ENCODE measurements at places on chromosomes 5 and 9.
A peak's percentile ranks its signal among the peaks of the same experiment; 100 is the strongest.

DNA sequence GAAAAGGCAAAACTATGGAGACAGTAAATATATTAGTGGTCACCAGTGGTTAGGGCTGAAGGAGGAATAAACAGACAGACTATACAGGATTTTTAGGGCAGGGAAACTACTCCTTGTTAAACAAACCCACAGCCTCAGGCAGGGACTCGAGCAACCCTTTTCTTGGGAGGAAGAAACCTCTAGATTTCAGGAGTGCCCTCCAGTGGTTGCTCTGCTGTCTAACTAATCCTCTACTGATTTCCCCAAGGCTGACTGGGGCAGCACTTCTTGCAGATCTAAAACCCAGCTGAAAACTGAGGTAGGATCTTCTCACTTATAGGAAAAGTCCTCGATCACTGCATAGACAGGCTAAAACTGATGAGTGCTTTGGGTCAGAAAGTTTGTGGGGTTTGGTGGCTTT lies 176.8 kb downstream of the ISOC1 start:
- no peak for ATAC-seq

DNA sequence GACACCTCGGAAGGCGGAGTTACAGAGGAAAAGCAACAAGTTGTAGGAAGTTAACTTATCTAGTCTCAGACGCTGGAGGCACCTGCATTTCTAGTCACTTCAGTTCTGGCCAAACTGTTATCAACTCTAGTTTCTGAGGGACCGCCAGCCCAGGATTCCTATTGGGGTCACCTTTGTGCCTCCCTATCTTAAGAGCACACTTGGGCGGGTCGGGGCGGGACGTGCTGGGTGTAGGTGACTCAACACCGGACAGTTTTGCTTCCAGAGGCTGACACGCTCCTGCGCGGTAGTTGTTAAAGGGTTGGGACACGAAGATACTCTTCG lies 679 bp upstream of the KDM4C start:
- peak; percentile 73 for ATAC-seq

DNA sequence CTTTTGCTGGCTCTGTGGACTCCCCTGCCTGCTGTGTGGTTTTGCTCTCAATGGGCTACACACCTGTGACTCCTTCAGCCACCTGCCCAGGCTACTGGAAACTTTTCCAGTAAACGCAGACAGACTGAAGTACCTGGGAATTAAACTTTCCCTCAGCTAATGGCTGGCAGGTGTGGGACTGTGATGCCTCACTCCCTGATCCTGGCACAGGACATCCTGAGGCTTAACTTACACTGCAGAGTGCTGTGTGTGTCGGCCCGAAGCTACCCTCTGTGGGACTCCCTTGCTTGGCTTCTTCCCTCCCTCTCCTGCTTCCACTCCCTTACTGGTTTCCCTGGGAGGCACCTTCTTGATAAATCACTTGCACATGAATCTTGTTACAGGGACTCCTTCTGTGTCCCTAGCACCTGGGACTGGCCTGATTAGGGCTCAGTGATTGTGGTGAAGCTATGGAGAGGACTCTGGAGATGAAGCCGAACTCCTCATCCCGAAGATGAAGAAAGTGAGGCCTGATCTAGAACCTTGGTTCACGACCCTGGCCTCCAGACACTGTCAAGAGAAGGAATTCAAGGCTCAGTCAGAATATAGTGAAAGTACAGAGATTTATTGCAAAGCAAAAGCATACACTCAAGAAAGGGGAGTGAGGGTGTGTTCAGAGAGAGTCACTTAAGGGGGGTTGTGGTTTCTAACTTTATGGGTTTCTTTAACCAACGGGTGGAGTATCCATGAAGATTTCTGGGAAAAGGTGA lies 113.4 kb upstream of the ALDH1B1 start:
- ATAC-seq: no peak

GRCh38 chr5:60651872-60652620 lies 47.9 kb downstream of the DEPDC1B start:
- ATAC-seq: peak; percentile 36

DNA sequence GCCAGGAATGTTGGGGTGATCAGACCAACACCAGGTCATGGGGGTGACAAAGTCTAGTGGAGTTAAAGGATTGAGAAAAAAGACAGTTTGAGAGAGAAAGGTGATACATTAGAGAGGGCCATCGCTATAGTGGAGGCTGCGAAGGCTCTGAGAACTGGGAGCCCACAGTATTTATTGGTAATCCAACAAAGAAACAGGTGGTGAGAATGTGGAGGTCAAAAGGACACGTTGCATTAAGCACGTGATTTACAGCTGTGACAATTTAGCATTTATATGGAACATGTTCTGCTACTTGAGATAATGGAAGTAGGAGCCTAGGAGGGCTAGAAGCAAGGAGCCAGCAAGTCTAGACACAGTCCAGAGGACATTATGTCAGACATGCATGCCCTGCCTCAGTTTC lies 2086.5 kb upstream of the C9orf72 start:
- no peak for ATAC-seq

GRCh38 chr9:38096238-38096805 lies 27.3 kb upstream of the SHB start:
- no peak for ATAC-seq

DNA sequence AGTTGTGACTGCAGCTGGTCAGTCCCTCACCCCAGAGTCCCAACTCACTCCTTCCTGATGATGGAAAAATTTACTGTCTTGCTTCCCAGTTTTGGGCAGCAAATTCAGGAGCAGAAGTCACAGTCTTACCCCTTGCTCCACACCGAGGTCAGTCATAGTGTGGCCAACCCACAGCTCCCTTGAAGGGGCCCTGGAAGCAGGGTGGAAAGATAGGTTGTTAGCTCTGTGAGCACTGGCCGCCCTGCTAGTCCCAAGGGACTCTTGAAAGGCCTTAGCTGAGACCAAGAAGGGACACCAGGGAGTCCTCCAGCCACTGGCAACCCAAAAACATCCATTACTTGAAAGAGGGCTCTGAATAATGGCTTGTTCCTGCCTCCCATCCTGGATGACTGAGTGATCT lies 40.0 kb downstream of the GSN start:
- no peak for ATAC-seq

- no peak for ATAC-seq
These were observed 2.6 kb upstream of the GRIN1 start for GRCh38 chr9:137136261-137136880.

- ATAC-seq: no peak
These were observed 69.3 kb upstream of the NIPAL4 start for GRCh38 chr5:157390551-157391297.

GRCh38 chr9:114666401-114666800 lies 8.8 kb upstream of the TEX53 start:
- no peak for ATAC-seq

DNA sequence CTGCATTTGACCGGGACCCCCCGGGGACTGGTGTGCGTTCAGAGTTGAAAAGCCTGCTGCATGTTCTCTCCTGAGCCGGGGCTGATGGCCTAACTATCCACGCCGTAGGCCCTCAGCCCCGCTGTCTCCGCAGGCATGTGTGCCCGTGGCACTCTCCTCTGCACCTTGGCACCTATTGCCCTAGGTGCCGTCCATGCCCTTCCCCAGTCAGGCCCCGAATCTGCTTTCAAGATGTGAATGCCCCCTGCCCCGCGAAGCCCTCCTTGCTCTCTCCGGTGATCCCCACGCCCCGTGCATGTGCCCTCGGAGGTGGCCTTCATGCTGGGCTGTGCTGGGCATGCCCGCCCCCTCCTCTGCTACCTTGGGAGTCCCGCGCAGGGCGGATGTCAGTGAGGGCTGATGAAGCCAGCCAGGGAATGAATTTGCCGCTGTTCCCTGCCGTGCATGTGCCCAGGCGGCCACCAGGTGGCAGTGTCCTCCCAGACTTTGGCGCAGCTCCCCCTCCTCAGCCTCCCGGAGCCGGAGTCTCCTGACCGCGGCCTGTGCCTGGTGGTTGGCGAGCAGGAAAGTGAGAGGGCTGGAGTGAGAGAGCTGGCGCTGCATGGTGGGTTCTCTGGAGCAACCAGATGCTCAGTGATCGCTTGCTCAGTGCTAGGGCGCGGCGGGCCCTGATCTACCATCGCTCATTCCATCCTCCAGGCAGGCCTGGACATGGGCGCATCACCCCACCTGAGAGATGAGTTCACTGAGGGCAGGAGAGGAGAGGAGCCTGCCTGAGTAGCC lies 112.9 kb upstream of the LMX1B start:
- peak; percentile 70 for ATAC-seq

DNA sequence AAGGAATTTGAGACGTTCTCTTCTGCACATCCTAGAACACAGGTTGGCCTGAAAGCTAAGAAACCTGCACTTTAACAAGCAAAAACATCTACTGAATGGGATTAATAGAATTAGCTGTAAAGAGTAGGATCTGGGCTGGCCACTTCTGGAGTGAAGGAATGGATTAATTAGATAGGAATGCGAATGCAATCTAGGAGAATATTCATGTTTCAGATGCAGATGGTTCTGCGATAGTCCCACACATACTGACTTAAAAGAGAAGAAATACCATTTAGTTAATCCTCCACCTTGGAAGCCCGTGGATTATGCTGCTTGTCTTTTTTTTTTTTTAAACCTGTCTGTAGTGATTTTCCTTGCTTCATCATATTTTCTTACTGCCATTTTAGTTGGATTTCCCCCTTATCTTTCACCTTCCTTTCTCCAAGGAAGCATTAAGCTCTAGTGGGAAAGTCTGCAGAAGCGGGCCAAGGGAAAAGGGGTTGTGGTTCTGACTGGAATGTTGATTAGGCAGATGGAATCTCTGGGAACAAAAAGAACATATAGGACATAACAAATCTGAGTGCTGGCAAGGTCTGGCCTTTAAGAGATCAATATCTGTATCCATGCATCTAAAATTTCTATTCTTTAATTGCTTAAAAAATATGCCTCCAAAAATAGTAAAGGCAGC lies 152.4 kb downstream of the ALDH1A1 start:
- ATAC-seq: no peak

DNA sequence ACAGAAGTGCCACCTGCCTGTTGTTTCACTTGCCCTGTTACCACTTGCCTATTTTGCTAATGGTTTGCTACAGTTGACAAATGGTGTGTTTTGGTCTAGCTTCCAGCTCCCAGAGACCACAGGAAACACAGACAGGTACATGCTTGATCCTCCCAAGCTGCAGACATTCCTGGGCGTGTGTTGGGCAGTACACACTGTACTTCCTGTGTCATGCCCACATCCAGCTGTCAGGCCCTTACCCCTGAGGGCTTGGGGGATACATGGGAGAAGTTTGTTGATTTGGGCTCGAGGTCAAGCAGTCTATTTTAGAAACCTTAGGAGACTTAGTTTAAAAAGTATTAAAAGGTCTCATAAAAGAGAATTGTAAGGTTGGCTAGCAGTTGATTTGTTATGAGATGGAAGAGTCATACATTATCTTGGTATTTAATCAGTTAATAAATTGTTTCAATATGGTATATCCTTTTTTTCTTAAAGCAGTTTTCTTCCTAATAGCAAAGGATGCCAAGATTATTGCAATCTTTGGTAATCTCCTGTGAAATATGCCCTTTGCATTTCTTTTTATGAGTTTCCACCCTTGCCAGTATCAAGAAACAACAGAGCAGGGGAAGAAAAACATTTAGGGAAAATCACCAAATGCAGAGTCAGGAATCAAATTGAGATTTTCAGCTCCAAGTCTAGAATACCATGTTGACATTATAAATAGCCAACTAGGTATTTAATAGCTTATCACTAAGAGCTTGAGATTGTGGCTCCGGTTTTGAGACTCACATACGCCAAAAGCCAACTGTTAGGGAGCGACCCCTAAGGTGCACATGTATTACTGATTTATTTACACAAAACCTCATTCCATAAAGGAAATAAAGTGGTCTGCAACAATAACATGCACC lies 52.3 kb upstream of the CD180 start:
- no peak for ATAC-seq
